ENCODE measurements at places on chromosomes 13 and 19. TPM values are rescaled to one million over a fixed set of nuclear protein-coding genes. Genes with fewer than 3 reads are reported as not detected.

The PRODH2 gene
- not detected for total RNA-seq

DNA sequence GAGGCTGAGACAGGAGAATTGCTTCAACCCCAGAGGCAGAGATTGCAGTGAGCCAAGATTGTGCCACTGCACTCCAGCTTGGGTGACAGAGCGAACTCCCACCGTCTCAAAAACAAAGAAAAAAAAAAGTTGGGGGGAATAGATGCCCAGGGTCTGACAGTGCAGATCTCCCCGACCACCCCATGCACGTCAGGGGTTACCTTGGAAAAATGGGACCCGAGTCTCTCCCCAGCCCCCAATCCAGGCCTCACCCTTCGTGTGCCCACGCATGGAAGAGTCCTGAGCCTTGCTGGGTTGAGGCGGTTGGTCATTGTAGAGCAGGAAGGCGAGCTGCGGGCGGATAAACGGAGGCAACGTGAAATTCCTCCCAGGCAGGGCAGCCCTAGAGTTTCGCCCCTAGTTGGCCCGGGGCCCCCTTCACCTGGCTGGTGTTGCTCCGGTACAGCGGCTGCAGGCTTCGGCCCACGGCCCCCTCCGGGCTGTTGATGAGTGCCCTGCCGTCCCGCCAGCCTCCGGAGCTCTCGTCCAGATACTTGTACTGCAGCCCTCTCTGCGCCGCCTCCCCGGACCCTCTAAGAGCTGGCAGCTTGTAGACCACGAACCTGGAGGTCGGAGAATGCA, 588 bp downstream of the DNASE2 start:
- H3K4me3 ChIP-seq, result peak overlapping the region; percentile 88
- peaks cover 56% of the 10 kb centered on the region for H3K27me3 ChIP-seq
- DNase-seq, result no peak
- H3K27ac ChIP-seq, result no peak overlapping the region

- H3K36me3 ChIP-seq, result peaks cover 12% of the 10 kb centered on the region
- no peak for DNase-seq
- H3K4me3 ChIP-seq, result no peak overlapping the region
Measured at GRCh38 chr13:98875146-98875729, 102.6 kb downstream of the DOCK9 start.

GRCh38 chr13:89082623-89083022, 1411.5 kb downstream of the SLITRK5 start:
- no peaks in the 10 kb centered on the region for H3K4me1 ChIP-seq
- H3K36me3 ChIP-seq, result peaks cover 4% of the 10 kb centered on the region
- no peak overlapping the region for H3K4me3 ChIP-seq

DNA sequence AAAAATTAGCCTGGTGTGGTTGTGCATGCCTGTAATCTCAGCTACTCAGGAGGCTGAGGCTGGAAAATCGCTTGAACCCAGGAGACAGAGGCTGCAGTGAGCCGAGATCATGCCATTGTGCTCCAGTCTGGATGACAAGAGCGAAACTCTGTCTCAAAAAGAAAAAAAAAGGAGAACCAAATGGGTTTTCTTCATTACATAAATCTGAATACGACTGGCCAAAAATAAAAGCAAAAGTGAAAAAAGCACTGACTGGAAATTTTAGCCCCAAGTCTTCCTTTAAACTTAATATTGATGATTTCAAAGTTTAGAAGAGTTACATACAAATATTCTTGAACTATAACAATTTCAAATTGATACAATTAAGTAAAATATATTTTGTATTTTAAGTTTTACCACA, 249.5 kb upstream of the STARD13 start:
- DNase-seq, result no peak
- H3K27me3 ChIP-seq, result no peaks in the 10 kb centered on the region
- no peak overlapping the region for H3K4me3 ChIP-seq
- no peak overlapping the region for H3K27ac ChIP-seq
- peaks cover 28% of the 10 kb centered on the region for H3K4me1 ChIP-seq
- no peaks in the 10 kb centered on the region for H3K36me3 ChIP-seq

DNA sequence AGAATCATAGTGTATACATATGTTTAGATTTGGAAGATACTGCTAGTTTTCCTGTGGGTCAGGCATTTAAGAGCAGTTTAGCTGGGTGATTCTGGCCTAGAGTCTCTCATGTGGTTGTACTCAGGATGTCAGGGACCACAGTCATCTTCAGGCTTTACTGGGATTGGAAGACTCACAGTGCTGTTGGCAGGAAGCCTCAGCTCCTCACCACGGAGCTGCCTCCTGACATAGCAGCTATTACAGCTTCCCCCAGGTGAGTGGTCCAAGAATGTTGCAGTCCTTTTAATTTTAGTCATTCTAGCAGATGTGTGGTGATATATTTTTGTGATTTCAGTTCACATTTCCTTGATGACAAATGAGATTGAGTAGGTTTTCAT, 16.9 kb upstream of the GPR18 start:
- H3K27ac ChIP-seq, result no peak overlapping the region
- DNase-seq, result no peak
- H3K27me3 ChIP-seq, result no peaks in the 10 kb centered on the region
- no peak overlapping the region for H3K4me3 ChIP-seq
- peaks cover 11% of the 10 kb centered on the region for H3K36me3 ChIP-seq

The TRPC4 gene
- 2.5 TPM for total RNA-seq

The CNFN gene
- 2.2 TPM for total RNA-seq

The TMC4 gene
- total RNA-seq, result not detected

The CYP2A7 gene
- total RNA-seq, result not detected

The KLK13 gene
- total RNA-seq, result not detected

- H3K4me1 ChIP-seq, result peaks cover 26% of the 10 kb centered on the region
- H3K27me3 ChIP-seq, result peaks cover 2% of the 10 kb centered on the region
- H3K36me3 ChIP-seq, result no peaks in the 10 kb centered on the region
- DNase-seq, result no peak
- peak overlapping the region; percentile 98 for H3K27ac ChIP-seq
- peak overlapping the region; percentile 97 for H3K4me3 ChIP-seq
Measured at GRCh38 chr19:40444825-40445312, 734 bp upstream of the SERTAD3 start.

The ITGBL1 gene
- total RNA-seq, result not detected

- H3K4me1 ChIP-seq, result peaks cover 24% of the 10 kb centered on the region
- no peak overlapping the region for H3K27ac ChIP-seq
- H3K27me3 ChIP-seq, result no peaks in the 10 kb centered on the region
- DNase-seq, result no peak
Measured at GRCh38 chr13:47109028-47109427, 212.2 kb upstream of the HTR2A start.

DNA sequence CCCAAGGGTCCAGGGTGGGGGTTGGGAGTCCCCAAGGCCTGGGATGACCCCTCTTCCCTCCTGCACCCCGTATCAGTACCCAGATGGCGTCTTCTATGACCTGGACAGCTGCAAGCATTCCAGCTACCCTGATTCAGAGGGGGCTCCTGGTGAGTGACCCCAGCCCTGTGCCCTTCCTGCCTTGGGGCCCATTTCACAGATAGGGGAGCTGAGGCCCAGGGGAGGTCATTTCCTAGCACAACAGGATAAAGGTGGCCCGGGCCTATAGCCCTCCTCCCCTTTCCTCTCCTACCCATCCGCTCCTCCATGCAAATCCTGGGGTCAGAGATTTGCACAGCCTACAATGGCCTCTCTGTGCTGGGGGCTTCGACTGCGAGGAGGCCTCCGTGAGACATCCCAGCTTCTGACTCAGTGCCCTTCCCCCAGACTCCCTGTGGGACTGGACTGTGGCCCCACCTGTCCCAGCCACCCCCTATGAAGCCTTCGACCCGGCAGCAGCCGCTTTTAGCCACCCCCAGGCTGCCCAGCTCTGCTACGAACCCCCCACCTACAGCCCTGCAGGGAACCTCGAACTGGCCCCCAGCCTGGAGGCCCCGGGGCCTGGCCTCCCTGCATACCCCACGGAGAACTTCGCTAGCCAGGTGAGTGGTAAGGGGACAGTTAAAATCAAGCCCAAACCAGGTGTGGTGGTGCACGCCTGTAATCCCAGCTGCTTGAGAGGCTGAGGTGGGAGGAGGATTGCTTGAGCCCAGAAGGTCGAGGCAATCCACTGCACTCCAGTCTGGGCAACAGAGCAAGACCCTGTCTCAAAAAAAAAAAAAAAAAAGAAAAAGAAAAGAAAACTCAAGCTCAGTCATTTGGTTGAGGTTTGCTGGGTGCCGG, 3.9 kb downstream of the SPIB start:
- peaks cover 16% of the 10 kb centered on the region for H3K4me1 ChIP-seq
- no peak for DNase-seq
- H3K4me3 ChIP-seq, result no peak overlapping the region
- H3K27ac ChIP-seq, result no peak overlapping the region

DNA sequence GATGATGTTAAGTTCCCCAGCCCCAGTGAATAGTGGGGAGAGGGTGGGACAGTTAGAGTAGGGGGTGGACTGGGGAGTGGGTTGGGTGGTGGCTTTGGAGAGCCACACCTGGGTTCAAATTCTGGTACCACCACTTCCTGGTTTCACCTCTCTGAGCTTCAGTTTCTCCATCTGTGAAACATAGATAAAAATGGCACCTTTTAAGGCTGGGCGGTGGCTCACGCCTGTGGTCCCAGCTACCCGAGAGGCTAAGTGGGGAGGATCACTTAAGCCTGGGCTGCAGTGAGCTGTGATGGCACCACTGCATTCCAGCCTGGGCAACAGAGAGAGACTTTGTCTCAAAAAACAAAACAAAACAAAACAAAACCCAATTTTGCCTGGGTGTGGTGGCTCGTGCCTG, 5.9 kb downstream of the VAV1 start:
- no peaks in the 10 kb centered on the region for H3K4me1 ChIP-seq
- no peak overlapping the region for H3K4me3 ChIP-seq
- DNase-seq, result no peak
- no peaks in the 10 kb centered on the region for H3K36me3 ChIP-seq

DNA sequence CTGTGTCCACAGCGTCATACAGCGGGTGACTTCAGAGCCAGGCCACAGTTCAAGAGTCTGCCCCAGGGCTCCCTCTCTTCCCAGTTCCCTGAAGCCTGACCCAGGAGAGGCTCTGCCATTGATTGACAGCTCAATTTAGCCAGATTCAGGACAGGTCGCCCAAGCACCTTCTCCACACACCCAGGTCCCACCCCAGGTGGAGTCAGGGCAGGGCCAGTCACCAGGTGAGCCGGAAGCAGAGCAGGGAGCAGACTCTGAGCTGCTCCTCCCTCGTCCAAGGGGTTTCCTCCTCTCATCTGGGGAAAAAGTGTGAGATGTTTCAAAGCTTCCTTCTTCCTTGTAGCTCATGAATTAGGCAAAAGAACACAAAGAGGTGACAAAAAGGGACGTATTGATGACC, 5.6 kb downstream of the CEACAM7 start:
- no peaks in the 10 kb centered on the region for H3K4me1 ChIP-seq
- no peak overlapping the region for H3K27ac ChIP-seq
- peaks cover 3% of the 10 kb centered on the region for H3K36me3 ChIP-seq
- no peak for DNase-seq

DNA sequence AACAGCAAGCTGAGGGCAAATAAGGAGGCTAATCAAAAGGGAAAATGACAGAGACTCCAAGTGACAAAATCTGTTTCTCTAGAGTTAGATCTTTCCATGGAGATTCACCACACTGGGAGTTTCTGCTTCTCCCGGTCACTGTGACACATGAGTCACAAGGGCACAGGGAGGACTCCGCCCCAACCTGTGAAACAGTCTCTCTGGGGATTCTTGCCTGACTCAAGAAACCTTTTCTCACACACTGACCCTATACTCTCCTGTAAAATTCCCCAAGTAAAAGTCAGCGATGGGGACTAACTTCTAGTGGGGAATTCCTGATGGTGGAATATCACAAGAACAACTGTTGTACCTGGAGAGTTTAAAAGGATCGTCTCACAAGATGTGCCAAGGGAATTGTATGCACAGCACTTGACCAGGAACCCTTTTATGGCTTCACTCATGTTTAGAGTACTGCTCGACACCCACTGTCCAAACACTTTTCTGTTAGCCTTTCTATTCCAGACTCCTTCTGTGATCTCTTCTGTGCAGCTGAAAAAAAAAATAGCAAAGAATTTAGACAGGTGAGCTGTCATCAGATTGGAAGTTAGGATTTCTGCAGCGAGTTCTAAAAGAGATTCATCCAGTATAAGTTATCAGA, 46.8 kb upstream of the URAD start:
- no peak overlapping the region for H3K4me3 ChIP-seq
- no peaks in the 10 kb centered on the region for H3K4me1 ChIP-seq
- H3K27ac ChIP-seq, result no peak overlapping the region

The SLC44A2 gene
- total RNA-seq, result 99.5 TPM

DNA sequence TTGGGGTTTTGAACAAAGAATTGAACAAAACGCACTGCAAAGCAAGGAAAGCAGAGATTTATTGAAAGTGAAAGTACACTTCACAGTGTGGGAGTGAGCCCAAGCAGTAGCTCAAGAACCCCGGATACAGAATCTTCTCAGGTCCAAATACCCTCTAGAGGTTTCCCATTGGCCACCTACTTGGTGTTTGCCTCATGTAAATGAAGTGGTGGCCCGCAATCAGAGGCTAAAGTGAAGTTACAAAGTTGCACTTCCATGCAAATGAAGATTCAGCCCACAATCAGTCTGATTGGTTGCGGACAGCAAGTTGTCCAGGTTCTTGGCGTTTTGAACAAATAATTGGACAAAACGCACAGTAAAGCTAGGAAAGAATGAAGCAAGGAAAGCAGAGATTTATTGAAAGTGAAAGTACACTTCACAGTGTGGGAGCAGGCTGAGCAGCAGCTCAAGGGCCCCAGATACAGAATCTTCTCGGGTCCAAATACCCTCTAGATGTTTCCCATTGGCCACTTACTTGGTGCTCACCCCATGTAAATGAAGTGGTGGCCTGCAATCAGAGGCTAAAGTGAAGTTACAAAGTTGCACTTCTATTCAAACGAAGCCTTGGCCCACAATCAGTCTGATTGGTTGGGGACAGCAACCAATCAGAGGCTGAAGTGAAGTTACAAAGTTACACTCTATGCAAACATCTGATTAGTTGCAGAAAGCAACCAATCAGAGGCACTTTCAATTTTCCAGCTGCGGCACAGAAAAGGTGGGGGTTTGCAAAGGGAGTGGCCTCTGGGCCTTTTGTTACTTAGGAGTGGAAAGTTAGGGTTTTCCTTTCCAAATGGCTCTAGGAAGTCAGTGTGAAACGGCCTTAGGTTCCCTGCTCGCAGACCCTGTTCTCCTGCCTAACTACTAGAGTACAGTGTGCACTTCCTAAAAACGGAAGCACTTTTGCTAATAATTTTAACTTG, 4.8 kb upstream of the TM9SF2 start:
- H3K4me3 ChIP-seq, result peak overlapping the region; percentile 74
- no peak for DNase-seq
- peaks cover 26% of the 10 kb centered on the region for H3K4me1 ChIP-seq
- H3K36me3 ChIP-seq, result peaks cover 2% of the 10 kb centered on the region
- peaks cover 43% of the 10 kb centered on the region for H3K27me3 ChIP-seq
- no peak overlapping the region for H3K27ac ChIP-seq

GRCh38 chr13:55359067-55359466, 1781.7 kb upstream of the PRR20A start:
- H3K27me3 ChIP-seq, result no peaks in the 10 kb centered on the region
- no peak for DNase-seq
- no peak overlapping the region for H3K4me3 ChIP-seq
- peaks cover 4% of the 10 kb centered on the region for H3K4me1 ChIP-seq
